HT1080 (cell line): ENCODE measurements at places on chromosomes 6 and 20.

- no peak for DNase-seq
Measured at GRCh38 chr6:136763716-136764516, 28.4 kb downstream of the MAP3K5 start.

- DNase-seq: no peak
Measured at GRCh38 chr20:62852196-62852595, 9.4 kb downstream of the TCFL5 start.

- no peak for DNase-seq
Measured at GRCh38 chr20:38298768-38299288, 5.1 kb upstream of the BPI start.

GRCh38 chr20:47484303-47484702, 17.4 kb upstream of the NCOA3 start:
- no peak for DNase-seq

GRCh38 chr6:164034602-164035140, 620.2 kb downstream of the QKI start:
- DNase-seq: peak; percentile 70

- peak; percentile 12 for DNase-seq
Measured at GRCh38 chr6:104462811-104463599, 396.7 kb downstream of the HACE1 start.

GRCh38 chr6:41900861-41901260, 5.7 kb upstream of the USP49 start:
- no peak for DNase-seq

DNA sequence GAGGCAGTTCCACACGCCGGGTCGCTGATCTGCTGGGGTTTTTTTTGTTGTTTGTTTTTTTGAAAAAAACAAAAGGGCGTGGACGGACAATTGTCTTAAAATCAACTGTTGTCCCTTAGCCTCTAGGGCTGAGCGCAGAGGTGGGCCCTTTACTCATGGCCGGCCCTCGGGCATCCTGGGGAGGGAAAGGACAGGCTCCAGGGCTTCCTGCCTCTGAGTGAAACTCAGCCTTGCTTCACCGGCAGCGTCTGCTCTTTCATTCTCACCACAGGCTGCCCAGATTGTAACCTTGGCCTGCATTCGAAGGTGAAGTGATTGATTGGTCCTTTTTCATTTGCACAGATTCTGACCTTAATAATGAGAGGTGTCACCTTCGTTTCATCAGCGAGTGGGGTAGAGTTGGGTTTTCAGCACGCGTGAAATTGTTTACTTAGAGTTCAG, 797 bp downstream of the SMIM13 start:
- DNase-seq: peak; percentile 50

GRCh38 chr20:32112841-32113240, 3.3 kb downstream of the TM9SF4 start:
- DNase-seq: no peak

- no peak for DNase-seq
Measured at GRCh38 chr6:27867051-27867944, 44.9 kb downstream of the OR2B2 start.

DNA sequence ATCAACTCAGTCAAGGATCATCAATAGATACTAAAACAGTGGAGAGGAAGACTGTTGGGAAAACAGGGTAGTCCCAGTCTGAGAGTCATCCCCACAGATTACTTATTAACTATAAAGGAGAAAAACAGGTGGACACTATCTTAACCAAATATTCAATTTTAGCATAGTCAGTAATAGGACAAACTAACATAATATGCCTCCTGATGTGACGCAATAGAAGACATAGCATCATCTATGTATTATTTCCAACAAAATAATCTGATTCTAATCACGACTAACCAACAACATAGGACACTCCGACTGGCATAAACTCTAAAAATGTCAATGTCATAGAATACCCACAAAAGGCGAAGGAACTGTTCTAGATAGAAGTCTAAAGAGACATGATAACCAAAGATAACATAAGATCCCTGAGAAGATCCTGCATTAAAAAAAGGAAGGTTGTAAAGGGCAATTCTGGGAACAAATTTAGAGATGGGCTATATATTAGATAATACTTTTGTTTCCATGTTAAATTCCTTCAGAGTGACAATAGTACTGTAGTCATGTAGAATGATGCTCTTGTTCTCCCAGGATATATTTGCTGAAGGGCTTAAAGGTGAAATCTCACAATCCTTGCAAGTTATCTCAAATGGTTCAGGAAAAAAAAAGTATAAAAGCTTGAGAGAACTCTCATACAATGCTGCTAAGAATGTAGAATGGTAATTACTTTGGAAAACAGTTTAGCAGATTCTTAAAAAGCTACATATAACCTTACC, 28.9 kb downstream of the ILRUN start:
- no peak for DNase-seq

- no peak for DNase-seq
Measured at GRCh38 chr20:53872561-53873229, 197.7 kb downstream of the BCAS1 start.

GRCh38 chr6:129842881-129843409, 18.2 kb downstream of the TMEM244 start:
- no peak for DNase-seq

- no peak for DNase-seq
Measured at GRCh38 chr6:167787896-167788562, 38.7 kb upstream of the AFDN start.

- DNase-seq: no peak
Measured at GRCh38 chr6:108851756-108852155, 3.5 kb downstream of the ARMC2 start.

GRCh38 chr20:5551621-5552020, 198.6 kb upstream of the SHLD1 start:
- no peak for DNase-seq

DNA sequence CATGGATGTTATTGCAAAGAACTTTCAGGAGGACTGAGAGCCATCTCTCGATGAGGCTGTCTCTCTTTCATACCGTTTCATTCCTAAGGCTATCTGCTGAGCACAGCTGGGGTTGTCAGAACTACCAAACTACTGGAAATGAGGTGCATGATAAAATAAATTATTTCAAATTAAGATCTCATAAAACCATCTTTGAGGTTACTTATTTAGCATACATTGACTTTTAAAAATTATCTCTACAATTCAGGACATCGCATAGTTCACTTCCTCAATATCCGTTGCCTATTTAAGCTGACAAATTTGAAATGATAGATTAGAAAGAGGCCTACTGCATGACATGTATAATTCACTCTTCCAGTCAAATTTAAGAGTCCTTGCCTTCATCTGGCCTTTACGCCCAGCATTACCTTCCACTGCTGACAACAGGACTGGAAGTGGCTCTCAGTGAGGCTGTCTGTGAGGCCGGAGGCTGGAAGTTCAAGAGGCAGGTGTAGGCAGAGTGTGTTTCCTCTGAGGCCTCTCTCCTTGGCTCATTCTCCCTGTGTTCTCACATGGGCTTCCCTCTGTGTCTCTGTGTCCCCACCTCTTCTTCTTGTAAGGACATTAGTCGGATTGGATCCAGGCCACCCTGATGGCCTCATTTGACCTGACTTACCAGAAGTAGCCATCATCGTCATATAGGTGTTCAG, 12.8 kb upstream of the DUSP22 start:
- DNase-seq: no peak

- DNase-seq: no peak
Measured at GRCh38 chr6:135922746-135923145, 71.2 kb downstream of the PDE7B start.
